ENCODE measurements at places on chromosomes 3 and 15. TPM values are rescaled to one million over a fixed set of nuclear protein-coding genes. Genes with fewer than 3 reads are reported as not detected.

KLF15 gene
- total RNA-seq = 1.0 TPM

NANOGP8 gene
- total RNA-seq = not detected

ABI3BP gene
- 1.8 TPM for total RNA-seq

RARB gene
- 16.5 TPM for total RNA-seq

HCLS1 gene
- total RNA-seq = not detected

NR1I2 gene
- not detected for total RNA-seq

NSMCE3 gene
- 15.8 TPM for total RNA-seq

FANCD2OS gene
- total RNA-seq = not detected

TYRO3 gene
- 20.6 TPM for total RNA-seq

ITIH1 gene
- total RNA-seq = not detected

XCR1 gene
- not detected for total RNA-seq

SENP2 gene
- total RNA-seq = 24.3 TPM

CELF6 gene
- total RNA-seq = not detected
